GM03348 (cell line): ENCODE measurements at places on chromosomes 2 and 18.

DNA sequence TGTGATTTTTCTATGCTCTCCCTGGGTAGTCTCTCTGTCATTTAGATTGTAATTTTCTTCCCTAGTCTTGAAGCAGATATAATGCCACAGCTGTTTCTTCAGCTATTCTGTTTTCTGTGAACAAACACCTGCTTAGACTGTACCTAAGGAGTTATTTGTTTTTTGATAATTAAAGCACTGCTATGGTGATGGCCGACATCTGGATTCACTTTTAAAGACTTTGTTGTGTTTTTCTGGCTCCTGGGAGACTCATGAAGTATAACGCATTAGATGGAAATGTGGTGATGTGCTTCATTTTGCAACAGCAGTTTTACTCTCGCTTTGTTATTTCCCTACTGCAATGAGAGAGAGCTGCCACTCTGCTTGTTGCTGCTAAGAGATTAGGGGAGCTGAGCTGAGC is 15.7 kb upstream of the C2orf69 start:
- DNase-seq, result peak; percentile 4

GRCh38 chr2:100235098-100235497 is 87.2 kb downstream of the LONRF2 start:
- DNase-seq, result no peak

DNA sequence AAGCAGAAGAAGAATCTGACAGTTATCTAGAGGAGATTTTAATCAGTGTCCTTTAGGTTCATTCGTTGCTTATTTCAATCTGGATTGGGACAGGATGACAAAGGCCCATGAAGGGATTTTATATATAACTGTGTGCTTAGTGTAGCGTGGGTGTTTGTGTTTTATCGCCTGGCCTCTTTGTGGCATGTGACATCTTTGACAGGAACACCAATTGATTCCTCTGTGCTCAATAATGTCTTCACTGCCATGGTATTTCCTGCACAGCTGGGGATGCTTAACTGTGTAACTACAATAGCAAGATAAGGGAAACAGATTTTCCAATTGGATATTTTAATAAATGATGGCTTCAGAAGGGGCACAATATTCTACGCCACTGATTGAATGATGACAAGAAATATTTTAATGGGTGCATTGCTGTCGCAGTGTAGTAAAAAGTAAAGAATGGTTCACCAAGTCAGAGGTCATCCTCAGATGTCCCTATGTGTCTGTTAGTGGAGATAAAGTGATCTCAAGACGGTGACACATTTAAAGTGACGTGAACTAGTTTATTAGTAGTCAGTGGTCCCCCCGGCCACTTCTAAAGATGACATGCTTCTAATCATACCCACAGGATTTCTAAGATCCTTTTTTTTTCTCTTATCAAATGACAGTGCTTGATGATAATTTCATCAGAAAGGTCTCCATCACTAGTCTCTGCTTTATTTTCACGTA is 160.4 kb downstream of the AGAP1 start:
- peak; percentile 54 for DNase-seq

DNA sequence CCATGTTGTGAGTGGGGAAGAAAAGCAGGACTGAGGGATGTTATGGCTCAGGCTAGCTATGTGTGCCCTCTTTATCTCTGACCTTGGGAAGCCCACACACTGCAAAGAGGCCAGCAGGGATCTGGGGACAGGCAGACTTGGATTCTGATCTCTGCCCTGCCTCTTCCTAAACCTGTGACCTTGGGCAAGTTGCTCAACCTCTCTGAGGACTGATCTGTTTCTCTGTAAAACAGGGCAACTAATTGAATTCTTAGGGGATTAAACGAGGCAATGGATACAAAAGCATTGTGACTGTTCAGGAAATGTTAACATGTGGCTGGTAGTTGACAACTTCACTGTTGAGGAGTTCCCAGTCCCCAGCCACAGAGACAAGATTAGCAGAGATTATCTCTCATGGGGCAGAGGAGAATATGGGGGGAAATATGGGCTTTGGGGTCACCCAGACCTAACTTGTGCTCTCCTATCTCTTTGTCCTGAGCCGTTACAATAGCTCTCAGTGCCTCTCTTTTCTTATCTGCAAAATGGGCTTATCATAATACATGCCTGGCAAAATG is 184.7 kb upstream of the GLI2 start:
- DNase-seq, result no peak

GRCh38 chr18:11885278-11885947 is 22.7 kb downstream of the MPPE1 start:
- no peak for DNase-seq

GRCh38 chr2:112601754-112602153 is 17.3 kb downstream of the CHCHD5 start:
- no peak for DNase-seq

DNA sequence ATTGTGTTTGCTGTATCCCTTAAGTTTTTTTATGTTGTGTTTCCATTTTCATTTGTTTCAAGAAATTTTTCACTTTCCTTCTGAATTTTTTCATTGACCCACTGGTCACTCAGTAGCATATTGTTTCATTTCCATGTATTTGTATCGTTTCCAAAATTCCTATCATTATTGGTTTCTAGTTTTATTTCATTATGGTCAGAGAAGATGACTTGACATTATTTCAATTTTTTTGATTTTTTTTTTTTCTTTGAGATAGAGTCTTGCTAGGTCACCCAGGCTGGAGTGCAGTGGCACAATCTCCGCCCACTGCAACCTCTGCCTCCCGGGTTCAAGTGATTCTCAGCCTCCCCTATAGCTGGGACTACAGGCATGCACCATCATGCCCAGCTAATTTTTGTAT is 11.3 kb upstream of the CAB39 start:
- no peak for DNase-seq

GRCh38 chr2:226414335-226414734 is 385.3 kb downstream of the IRS1 start:
- no peak for DNase-seq

- peak; percentile 45 for DNase-seq
Measured at GRCh38 chr2:39837856-39838453, 58.9 kb upstream of the THUMPD2 start.

- no peak for DNase-seq
Measured at GRCh38 chr2:118274841-118275510, 186.7 kb downstream of the INSIG2 start.

DNA sequence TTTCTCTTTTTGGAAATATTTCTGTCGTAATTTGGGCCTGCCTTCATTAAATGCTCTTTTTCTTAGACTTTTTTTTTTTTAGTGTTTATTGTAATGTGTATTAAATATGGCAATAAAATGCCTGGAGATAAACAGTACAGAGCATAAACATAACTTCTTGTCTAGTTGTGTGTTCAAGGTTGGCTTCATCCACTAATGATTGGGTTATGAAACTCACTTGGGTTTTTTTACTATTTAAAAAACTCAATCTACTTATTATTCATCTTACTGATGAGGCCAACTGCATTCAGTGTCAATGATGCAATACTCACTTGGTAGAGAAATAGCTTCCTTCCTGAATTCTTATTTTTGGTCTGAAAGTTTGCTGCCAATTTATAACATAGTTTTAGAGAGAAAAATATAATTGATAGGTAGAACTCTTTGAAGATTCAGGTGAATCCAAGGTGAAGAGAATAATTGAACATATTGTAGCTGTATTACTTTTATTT is 144.2 kb upstream of the NABP1 start:
- peak; percentile 27 for DNase-seq

- DNase-seq, result peak; percentile 5
Measured at GRCh38 chr2:135257383-135258090, 205.4 kb downstream of the RAB3GAP1 start.

DNA sequence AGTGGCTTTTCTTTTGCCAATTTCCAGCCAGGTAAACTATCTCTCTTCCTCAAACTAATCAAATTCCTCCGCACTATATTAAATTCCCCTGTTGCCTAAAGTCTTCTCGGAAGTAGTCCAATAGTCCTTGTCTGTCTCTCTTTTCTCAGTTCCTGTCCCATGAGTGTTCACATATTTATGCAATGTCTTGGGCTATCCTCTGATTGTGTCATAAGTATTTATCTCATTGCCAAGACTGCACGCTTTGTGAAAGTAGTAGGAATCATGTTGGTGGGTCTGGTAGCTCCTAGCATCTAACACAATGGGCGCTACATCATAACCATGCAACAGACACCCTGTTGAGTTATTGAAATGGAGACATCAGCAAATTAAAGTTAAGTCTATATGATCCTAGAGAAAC is 59.9 kb upstream of the POU3F3 start:
- no peak for DNase-seq

DNA sequence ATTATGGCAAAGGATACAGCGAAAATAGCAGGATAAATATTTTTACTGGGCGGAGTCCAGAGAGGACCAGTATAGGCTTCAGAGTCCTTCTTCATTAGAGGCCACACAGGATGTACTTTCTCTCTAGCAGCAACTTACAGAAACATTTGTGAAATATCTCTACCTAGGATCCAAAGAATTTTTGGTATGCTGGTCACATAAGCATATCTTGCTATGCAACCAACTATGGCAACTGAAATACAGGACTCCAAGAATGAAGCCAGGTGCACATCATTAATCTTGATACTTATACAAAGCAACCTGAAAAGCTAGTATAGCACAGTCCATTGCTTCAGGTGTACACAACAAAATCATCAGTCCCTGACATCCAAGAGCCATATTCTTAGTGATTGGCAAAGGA is 59.1 kb upstream of the NABP1 start:
- DNase-seq, result no peak

- no peak for DNase-seq
Measured at GRCh38 chr2:66228128-66228547, 206.8 kb upstream of the MEIS1 start.

DNA sequence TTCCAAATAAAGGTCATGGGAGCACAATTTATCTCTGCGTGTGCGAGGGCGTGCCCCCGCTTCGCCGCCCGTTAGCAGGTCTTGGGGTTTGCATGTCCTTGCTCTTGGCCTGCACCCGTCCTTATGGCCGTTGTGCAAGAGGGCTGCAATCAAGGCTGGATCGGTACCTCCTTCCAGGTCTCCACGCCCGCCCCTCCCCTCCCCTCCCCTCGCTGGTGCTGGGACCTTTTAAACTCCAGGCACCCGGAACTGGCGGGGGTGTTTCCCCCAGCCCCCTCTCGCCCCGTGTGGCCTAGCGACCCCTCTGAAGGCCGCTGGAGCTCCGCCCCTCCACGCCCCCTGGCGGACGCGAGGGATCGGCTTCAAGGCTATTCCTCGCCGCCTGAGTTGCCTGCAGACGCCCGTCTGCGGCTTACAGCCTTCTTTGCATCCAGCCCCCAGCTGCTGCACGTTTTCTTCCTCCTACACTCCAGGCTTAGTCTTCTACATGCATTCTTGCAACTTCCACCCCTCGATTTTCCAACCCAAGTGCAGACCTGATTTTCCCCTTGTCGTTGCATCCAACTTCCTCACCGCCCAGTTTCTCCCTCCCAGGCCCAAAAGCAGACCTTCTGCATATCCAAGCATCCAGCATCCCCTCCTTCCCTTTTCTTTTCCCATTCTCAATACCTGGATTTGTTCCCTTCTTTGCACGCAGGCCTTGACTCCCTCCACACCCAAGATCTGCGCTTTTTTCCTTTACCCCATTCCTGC is 577 bp downstream of the IDH1 start:
- DNase-seq, result peak; percentile 89

- DNase-seq, result no peak
Measured at GRCh38 chr18:31549416-31549815, 42.3 kb upstream of the TTR start.

- DNase-seq, result no peak
Measured at GRCh38 chr2:10446631-10447030, 1.5 kb downstream of the ODC1 start.

DNA sequence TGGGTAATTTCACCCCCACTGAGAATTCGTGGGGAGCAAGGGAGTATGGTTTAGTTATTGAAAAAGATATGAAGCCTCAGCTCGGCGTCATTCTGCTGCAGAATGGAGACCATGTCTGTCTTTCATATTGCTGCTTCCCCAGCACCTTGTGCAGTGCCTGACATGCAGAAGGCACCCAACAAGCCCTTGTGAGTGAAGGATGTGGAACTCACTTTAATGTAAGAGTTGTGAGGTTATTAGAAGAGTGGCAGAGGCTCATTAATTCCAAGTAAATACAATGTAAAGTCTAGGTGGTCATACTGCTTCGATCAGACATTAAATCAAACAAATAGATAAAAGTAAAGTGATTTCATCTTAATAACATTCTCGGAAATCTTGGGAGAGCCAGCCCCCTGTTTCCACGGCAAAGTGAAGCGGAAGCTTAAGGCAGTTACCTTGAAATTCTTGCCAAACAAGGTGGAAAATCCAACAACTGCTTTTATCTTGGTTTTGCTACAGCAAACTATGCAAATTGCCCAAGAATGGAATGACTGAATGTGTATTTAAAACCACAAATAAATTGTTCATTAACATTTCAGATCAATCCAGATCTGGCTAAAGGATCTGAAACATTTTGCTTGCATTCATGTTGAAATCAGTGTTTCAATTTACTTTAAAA is 9.6 kb downstream of the CFAP221 start:
- DNase-seq, result no peak

DNA sequence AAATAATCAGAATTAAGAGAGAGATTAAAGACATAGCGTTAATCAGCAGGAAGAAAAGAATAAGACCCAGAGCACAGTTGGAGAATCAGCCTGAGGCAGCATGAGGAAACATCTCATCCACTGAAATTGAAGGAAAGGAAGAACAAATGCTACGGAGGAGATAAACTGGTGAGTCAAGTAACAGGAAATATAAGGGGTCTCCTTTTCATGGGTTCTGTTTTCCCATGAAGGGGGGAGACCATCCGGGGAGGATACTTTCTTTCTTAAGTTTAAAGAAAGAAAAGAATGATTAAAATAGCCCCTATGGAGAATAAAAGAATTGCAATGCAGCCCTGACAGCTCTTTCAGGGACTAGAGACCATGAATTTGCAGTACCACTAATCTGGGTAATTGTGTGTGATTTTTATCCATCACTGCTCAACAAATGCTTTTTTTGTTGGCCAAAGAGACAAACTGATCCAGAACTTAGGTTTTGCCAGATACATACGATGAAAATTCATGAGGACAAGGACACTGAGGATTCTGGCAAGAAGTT is 17.7 kb downstream of the ROCK2 start:
- no peak for DNase-seq

- no peak for DNase-seq
Measured at GRCh38 chr18:63284827-63285733, 34.5 kb downstream of the BCL2 start.

- DNase-seq, result no peak
Measured at GRCh38 chr18:74613381-74613780, 15.7 kb downstream of the ZNF407 start.

DNA sequence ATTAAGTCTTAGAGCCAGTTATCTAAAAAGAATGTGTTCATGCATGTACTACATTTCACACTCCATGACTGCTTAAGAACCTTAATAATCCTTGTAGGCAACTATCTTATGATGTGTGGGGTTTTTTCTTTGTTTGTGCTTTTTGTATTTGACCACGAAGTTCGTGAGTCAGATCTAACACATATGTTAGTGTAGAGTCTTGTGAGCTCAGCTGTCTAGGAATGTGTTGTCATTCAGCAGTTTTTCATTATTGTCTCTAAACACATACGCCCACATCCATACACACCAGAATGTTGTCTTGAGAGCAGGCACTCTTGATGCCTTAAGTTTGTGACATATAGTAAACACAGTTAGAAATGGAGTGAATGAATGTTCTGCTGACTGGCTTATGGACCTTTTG is 38.4 kb downstream of the CAB39 start:
- peak; percentile 50 for DNase-seq

GRCh38 chr2:69771461-69771860 is 29.5 kb downstream of the ANXA4 start:
- DNase-seq, result no peak
